ENCODE measurements at places on chromosomes 7 and 10.

DNA sequence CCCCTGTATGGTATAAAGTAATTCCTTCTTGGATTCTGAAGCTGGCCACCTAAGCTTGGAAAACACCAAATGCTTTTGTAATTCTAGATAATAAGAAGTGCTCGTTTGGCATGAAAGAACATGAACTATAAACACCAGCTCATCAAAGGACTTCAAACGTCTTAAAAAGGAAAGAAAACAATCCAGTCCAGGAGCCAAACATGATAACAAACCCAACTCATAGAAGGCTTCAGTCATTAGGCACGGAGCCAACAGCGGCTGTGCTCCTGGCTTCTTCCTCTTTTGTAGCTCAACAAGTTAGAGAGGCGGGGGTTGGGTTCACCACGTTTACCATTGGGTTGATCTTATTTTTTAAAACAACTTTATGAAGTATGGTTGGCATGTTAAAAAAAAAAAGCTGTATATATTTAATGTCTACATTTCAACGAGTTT is 56.4 kb upstream of the ECHDC3 start:
- peak; percentile 40 for DNase-seq

- no peak for DNase-seq
Observed at GRCh38 chr10:104117839-104118323, 4.1 kb upstream of the SFR1 start.

- DNase-seq, result no peak
Observed at GRCh38 chr7:452791-453455, 66.7 kb downstream of the PDGFA start.

- DNase-seq, result no peak
Observed at GRCh38 chr7:151398446-151399304, 11.2 kb downstream of the WDR86 start.

GRCh38 chr10:96656198-96656577 is 64.1 kb downstream of the PIK3AP1 start:
- DNase-seq, result no peak

- no peak for DNase-seq
Observed at GRCh38 chr10:109770663-109771062, 152.6 kb downstream of the XPNPEP1 start.

DNA sequence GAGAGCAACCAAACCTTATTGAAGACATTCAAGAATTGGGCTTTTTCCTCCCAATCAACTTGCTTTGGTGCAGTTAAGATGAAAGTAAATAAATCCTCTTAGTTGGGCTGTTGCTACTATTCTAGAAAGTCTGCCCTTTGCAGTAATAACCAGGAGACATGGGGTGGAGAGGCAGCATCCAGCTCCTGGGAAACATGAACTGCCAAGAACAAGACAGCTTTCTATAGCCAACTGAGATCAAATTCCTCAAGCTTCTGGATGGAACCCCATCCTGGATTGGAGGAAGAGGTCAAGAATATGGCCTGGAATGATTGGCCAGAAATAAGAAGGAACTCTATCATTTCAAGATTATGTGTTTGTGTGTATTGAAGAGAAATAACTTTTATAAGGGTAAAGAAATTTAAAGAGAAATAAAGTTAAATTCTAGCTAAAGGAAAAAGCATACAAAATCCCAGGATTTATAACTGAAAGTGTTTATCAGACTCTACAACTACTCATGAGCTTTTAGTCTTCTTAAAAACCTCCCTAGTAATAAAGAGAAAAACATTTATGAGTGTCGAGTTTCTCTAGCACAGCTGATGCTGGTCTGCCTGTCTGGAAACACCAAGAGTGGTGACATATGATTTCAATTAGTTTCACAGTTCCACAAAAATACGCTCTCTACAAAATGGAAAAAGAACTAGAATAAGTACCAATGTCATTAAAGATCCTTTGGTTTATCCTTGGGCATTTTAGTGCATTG is 70.1 kb upstream of the COL1A2 start:
- peak; percentile 37 for DNase-seq

DNA sequence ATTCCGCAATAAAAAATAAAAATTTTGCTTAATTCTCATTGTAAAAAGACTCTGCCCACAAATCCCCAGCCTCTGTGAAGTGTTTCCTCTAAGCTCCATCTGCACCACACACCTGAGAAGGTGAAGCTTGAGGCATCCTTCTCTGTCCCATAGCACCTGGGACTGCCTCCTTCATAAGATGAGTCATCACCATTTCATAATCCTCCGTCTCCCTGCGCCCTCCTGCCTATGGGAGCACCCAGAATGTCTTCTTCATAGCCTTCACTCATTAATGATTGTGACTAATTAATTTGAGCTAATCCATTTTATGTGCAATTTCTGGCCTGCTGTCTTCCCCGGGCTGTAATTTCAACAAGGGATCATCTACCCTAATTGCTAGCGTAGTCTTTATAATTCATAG is 90.3 kb downstream of the WDR11 start:
- DNase-seq, result no peak

DNA sequence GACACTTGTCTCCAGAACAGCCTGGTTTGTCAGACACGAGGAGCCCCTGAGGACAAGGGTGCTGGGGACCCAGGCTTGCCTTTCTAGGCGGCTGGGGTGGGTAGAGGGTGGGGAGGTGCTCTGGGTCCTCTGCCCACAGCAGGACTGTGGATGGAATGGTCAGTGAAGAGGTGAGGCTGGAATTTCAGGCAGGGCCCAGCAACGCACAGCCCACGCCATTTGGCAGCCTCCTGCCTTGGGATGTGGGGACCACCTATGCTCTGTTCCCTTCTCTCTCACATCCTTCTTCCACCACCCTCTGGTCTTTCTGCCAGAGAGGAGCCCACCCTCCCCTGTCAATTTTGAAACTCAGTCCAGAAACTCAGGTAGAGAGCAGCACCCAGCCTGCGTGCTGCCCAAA is 103.2 kb downstream of the CXCL12 start:
- DNase-seq, result no peak

- no peak for DNase-seq
Observed at GRCh38 chr10:19730167-19730906, 85.9 kb upstream of the PLXDC2 start.

GRCh38 chr10:113616244-113617074 is 47.4 kb downstream of the NRAP start:
- no peak for DNase-seq

- DNase-seq, result no peak
Observed at GRCh38 chr10:45439873-45440272, 65.9 kb downstream of the ALOX5 start.

GRCh38 chr7:147279514-147279913 is 1162.9 kb downstream of the CNTNAP2 start:
- DNase-seq, result no peak

GRCh38 chr10:95254629-95255028 is 36.2 kb downstream of the PDLIM1 start:
- no peak for DNase-seq

DNA sequence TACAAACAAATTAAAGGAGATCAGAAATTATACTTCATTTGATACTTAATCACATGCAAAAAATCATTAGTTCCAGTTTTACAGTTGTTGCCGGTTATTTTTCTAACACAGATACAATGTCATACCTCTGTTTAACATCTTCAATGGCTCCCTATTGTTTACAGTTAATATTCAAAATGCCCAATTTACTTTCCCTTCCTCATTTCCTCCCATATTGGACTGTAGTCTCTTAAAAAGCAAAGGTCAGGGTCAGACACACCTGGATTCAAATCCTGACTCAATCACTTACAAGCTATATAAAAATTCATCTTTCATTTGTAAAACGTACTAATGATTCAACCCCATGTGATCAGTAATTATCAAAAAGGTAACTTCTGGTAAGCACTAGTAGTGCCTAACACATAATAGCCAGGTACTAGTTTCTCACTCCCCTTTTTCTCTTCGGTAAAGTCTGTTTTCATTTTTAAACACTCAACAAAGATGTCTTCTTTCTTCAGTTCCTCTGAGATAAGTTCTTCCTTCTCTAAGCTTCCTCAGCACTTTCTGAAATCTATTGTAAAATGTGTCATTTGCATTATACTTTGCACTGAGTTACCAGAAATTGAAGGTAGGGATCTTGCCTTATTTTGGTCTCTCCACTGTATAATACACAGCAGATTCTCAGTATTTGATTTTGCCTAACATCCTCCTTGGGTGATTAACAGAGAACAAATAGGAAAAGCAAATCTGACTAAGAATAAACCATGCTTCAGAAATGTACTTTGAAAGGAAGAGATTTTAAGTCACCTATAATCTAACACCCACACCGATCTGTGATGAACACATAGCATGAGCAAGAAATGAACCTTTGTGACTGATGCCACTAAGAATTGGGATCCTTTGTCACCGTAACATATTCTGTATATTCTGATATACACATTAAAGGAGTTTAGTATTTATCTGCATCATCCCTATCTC is 16.1 kb downstream of the KMT2C start:
- no peak for DNase-seq

DNA sequence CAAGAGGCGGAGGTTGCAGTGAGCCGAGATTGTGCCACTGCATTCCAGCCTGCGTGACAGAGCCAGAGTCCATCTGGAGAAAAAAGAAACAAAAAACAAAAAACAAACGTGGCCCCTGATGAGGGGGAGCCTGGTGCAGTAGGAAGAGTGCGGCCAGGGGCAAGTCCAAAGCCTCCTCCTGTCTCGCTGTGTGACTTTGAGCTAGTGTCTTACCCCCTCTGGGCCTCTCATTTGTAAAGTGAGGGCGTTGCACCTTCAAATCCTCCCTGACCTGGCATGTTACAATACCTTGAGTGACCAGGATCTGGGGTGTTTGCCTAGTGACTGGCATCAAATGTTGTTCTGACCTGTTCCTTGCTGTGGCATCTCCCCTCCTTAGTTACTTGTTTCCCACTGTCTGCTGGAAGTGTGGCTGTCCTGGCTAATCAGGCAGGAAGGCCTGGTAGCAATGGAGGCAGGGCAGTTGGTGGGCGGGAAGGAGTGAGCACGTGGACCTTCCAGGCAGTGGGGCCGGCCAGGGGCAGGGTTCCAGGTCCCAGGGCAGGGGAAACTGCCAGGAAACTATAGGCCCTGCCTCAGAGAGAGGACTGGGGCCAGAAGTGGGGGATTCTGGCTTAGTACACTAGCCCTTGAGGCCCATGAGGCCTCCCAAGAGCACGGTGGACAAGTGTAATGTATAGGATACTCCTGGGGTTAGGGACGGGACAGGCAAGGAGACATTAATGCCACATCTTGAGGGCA is 24.5 kb upstream of the GOLGA7B start:
- no peak for DNase-seq

GRCh38 chr7:6482743-6483119 is 35.0 kb upstream of the DAGLB start:
- no peak for DNase-seq

DNA sequence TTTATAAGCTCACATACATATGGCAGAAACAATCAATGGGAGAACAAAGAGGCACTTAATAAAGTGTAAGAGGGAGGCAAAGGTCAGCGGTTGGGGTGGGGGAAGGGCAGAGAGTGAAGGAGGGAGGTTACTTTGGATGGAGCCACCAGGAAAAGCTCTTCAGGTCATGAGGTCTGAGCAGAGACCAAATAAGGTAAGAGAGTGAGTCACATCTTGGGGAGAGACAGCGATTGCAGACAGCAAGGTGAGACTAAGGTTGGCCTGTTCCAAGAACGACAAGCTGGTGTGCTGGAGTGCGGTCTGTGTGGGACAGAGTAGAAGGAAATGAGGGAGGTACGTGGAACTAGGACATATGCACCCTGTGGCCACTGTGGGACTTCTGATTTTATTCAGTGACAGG is 74.3 kb upstream of the TOMM7 start:
- no peak for DNase-seq

GRCh38 chr7:93921607-93922566 is at the start of gene GNG11:
GNG11 (plus strand) TSS chr7:93921735; CDS start chr7:93922138, 403 bp downstream.
- DNase-seq, result no peak

DNA sequence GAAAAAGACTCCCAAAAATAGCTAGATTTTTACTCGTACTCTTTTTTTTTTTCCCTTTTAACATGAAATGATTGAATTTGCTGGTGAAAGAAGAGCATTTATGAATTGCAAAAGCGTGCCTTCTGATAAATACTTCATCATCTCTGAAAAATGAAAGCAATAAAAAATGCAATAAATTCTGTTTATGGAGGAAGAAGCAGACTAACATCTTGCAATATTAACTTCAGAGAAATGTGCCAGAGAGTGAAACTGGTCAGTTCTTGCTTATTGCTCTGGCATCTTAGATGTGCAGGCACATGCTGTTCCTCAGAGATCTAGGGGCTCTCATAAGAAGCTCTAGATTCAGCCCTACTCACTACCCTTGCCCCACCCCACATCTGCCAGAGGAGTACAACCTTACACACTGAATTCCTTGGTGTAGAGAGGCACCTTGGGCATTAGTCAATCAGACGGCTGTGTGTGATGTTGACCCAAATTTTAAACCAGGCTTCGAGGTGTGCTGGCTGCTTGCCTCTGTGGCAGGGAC is 891.1 kb upstream of the GHITM start:
- no peak for DNase-seq

GRCh38 chr10:125756196-125756595 is 19.4 kb downstream of the MMP21 start:
- DNase-seq, result no peak
